ENCODE measurements at places on chromosomes 7 and 10.

GRCh38 chr10:89662596-89662995 is 17.6 kb upstream of the PANK1 start:
- no peak for DNase-seq

- DNase-seq: no peak
Measured at GRCh38 chr10:19328582-19328981, 280.0 kb downstream of the MALRD1 start.

DNA sequence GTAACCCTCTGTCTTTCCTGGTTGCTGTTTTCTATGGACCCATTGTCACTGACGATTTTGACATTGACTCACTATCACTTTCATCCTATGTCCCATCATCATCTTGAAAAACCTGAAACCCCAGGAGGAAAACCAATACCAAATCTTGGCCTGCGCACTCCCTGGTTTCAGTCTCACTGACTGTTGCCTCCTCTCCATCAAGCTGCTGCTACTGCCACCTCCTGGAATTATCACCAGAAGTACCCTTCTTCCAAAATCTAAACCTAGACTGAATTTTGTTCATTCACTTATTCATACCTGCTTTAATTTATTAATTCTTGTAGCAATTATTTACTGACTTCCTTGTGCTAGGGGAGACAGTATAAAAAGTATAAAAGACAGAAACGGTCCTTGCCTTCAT is 44.5 kb upstream of the ACBD5 start:
- DNase-seq: no peak

DNA sequence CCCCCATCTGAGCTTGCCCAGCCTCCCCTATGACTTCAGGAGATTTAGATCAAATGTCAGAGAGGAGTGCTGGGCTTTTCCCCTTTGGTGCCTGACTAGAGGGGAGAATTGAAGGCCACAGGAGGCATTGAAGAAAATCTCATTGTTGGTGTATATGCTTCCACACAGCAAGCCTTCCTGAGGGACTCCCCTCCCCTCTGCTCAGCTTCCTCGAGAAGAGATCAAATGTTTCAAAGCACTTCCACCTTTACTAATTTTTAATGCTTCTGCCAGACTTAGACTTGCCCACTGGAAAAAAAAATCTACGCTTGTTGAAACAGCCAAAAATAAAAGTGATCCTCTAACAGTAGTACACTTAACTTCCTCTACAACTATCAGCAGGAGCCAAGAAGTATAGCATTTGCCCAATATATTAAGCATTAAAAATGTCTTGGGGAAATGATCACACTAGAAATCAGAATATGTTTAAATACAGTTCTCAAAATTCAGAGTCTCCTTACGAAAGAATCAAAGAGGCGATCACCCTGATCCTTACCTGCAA is 79.3 kb downstream of the FZD1 start:
- no peak for DNase-seq

DNA sequence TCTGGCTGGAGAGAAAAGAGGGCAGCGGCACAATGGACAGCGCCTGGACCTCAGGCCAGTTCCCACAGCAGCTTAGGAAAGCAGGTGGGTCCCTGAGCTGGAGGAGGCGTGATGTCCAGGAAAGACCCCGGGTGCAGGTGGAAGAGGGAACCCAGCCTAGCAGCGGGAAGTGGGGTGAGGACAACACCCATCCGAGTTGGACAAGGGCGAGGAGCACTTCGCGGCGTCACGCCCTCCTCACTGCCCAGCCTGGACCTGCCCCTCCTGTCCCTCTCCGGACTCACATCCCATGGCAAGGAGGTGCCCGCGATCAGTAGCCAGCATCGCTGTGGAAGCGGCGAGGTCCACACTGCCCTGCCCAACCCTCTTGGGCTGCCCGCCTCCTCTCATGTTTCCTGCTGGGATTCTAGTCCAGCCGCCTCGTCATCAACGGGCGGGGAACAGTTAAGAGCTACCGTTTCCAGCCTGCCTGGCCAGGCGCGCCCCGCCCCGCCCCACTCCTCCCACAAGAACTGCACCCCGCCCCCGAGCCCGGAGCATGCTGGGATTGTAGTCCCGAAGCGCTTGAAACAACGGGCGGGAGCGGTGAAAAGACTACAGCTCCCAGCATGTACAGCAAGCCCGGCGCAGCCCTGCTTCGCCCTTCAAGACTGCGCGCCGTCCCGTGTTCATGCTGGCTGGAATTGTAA is 930.6 kb upstream of the ZNF722 start:
- no peak for DNase-seq

DNA sequence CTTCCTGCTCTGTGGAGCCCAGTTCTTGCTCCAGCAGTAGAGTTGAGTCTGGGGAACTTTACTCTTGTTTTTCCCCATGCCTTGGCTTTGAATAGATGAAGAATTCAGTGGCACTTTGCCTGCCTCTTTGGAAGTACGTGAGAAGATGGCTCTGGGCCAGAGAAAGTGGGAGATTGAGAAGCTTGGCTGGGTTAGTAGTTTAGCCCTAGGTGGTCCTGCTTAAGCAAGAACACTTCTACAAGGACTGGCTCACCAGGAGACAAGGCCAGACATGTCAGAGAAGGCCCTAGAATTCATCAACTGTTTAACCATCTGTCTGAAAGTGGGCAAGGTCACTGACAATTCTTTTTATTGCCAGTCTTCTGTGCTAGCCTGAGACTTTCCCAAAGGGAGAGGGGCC is 410.3 kb downstream of the TYW1 start:
- DNase-seq: no peak

DNA sequence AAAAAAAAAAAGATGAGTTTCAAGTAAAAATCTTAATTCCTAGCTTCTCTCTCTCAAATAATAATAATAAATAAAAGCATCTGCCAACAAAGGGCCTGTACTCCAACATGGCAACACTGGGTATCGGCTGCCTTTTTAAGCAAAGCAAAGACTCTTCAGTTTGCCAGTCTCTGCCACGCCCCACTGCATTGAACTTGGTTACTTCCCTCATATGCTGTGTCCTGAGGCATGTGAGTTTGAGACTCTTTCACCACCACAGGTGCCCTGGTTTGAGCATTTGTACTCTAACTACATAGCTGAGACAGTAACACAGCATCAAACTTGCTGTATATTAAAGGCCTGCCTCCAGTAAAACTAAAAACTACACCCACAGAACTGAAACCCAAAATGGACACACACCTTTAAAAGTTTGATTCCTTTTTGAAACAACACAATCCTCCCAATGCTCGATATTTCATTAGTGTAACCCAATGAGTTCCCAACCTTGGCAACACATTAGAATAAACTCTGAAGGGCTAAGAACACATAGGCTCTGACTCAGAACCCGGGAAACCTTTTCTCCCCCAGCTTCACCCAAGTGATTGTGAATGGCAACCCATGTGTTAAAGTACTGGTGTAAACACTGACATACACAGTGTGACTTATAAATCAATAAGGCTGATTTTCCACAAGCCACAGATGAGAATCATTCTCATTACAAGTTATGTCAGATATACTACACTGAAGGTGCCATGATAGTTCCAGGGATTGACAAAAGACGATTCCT is 12.0 kb downstream of the JAZF1 start:
- DNase-seq: no peak

GRCh38 chr7:107693396-107693795 is 32.8 kb downstream of the SLC26A4 start:
- no peak for DNase-seq

DNA sequence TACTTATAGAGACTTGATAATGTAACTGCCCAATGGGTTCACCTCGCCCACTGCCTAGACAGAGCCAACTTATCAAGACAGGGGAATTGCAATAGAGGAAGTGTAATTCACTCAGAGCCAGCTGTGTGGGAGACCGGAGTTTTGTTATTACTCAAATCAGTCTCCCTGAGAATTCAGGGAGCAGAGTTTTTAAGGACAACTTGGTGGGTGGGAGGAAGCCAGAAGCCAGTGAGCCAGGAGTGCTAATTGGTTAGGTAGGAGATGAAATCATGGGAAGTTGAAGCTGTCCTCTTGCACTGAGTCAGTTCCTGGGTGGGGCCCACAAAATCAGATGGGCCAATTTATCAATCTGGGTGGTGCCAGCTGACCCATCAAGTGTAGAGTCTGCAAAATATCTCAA is 20.1 kb upstream of the C7orf33 start:
- no peak for DNase-seq

DNA sequence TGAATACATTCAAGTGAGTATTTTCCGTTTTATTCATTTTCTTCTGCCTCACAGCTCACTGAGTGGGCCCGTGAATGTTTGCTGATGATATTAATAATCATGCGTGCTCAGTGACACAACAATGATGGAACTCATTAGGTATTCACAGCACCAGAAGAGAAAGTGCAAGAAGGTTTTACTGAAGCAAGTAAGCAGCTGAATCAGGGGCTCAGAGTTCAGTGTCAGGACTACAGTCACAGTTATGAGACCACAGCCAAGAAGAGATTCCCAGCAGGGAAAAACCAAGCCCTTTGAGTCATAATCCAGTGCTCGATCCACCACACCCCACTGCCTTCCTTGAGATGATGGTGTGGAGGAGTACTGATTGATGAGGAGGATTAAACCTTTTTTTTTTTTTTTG is 247.4 kb downstream of the KIAA1217 start:
- DNase-seq: no peak

DNA sequence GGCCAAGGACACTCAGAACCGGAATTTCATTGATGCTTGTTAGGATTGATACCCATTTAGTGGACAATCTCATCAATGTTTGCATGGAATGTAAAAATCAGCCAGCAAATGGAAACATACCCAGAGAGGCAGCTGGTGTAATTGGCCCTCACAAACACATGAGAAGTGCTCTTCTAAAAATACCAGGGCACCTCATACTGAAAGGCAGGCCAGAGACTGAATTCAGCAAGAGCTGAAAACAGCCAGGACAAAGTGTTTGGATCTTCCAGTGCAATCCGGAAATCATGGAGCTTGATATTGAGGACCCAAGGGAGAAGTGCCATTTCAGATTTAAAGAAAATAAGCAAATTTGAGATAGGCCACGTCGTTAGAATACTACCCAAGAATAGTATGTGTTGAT is 498.6 kb downstream of the GALNT17 start:
- no peak for DNase-seq

DNA sequence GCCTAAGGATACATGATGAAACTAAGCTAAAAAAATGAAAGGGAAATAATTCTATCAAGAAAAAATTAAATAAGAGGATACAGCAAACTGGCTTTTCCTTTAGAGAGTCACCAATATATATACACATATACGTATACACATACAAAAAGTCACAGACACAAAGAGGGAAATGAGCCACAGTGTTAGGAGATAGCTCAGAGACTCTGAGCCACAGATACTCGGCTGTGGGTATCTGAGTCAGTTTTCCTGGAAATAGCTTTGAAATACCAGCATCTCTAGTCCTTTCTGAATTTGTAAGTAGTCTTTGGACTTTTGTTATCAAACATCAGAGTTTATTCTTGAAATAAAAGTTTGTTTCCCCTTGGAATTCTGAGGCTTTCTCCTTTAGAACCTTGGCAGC is 111.8 kb downstream of the TBXAS1 start:
- DNase-seq: no peak

DNA sequence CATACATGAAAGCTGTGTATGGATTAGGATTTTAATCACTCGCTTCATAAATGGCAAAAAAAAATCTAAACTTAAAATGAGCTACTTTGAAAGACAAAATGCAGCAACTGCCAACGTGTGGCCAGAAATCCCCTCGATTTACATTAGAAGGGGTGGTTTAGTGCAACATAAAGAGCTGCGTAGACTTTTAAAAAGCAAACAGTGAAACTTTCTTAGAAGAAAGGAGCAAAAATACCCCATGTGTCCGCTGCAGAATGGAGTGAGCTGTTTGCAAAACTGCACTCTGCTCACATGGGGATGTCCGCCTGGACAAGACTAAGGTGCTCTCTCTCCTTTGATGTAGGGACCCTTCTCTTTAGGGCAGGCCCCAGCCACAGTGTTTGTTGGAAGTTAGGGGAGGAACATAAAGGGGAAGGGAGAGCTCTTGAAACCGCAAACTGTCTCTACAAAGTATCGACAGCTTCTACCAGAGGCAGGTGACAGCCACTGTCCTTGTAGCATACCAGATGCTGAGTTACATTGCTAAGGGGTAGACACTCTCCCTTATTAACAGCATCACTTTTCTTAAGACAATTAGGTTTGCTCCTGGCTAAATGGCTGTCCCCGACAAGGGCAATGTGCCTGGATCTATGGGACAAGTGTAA is 528.1 kb downstream of the KCNMA1 start:
- no peak for DNase-seq

- no peak for DNase-seq
Measured at GRCh38 chr7:91126762-91127161, 137.5 kb upstream of the FZD1 start.

DNA sequence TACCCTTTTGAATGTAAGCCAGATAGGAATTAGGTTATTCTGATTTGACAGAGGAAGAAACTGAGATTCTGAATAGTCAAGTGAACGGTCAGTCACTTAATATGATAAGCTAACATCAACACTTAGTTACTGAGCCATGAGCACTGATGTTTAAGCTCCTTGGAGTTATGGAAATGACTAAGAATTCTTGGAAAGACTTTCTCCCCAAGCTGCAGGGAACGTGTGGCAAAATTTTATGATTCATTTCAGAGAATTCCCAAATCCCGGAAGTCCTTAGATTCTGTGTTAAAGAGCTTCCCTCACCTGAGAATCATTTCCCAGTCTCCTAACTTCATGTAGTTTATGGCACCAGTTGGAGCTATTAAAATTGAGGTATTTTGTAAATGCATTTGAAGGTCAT is 330.9 kb downstream of the XPNPEP1 start:
- DNase-seq: no peak

- DNase-seq: no peak
Measured at GRCh38 chr7:13904689-13905088, 84.8 kb downstream of the ETV1 start.

DNA sequence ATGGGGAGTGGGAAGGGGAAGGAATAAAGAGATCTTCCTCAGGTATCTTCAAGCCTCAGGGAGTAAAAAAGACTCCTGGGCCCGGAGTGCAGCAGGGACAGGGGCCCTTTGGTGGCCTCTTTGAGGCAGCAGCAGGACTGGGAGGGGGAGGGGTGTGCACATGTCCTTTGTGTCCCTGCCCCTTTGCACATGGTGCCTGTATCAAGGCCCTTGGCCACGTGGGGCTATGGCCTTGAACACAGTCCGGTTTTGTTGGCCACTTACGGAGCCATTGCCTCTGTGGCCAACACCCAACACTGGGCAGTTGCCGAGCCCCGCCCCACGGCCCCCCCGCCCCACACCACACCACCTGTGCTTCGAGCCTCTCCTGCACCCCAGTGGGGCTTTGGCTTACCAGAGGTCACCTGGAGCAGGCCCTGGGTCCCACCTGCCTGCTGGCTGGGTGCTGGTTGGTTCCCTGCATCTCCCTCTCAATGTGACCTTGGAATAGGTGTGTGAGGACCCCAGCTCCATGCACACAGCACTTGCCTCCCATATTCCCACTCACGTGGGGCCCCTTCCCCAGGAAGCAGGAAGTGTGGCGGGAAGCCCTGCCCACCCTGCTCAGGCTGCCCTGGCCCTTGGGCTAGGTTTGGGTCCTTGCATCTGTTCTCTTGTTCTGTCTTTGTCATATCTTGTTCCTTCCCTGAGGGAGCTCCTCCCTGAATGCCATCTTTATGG is 5.4 kb downstream of the SAP25 start:
- no peak for DNase-seq

DNA sequence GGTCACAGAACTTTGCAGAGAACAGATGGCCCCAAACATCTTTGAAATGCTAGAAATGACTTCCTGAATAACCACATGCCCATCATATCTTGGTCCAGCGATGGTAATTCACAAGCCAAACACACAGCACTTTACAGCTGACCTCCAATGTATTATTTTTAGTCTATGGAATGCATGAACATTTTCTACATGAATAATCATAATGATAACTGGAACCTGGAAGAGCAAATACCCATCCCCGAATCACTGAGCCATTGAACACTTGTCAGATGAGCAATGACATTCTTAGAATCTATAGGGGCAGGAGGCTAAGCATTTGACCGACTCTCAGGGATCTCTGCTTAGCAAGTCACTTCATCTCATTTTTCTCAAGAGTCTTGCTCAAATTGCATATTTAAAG is 167.3 kb downstream of the CREB5 start:
- no peak for DNase-seq

All from KG1 (cell line).